Type B pancreatic cell (in vitro differentiated cells): ENCODE measurements at places on chromosomes 13 and 19. TPM values are rescaled to one million over a fixed set of nuclear protein-coding genes. Genes with fewer than 3 reads are reported as not detected.

Gene TMEM145
- total RNA-seq: 0.88 and 3.6 TPM in 2 replicates

Gene LILRB2
- not detected in 2 replicates for total RNA-seq

Gene POSTN
- 75.2 and 295 TPM in 2 replicates for total RNA-seq

Gene APLP1
- 43.3 and 120 TPM in 2 replicates for total RNA-seq

Gene OVOL3
- total RNA-seq: not detected in 2 replicates

Gene ATP4A
- total RNA-seq: 1.3 and 16.8 TPM in 2 replicates

Gene GIPC3
- 0.07 TPM in 1 of 2 replicates, not detected in the other for total RNA-seq

Gene CAPN12
- total RNA-seq: 3.0 and 4.5 TPM in 2 replicates

Gene RAB3A
- total RNA-seq: 6.7 and 8.7 TPM in 2 replicates

Gene C19orf73
- 2.3 and 2.6 TPM in 2 replicates for total RNA-seq

Gene ZNF491
- total RNA-seq: 3.7 and 8.8 TPM in 2 replicates

Gene SEMA6B
- 1.7 and 9.5 TPM in 2 replicates for total RNA-seq

- no peak for DNase-seq
Measured at GRCh38 chr13:41085961-41086585, 24.8 kb downstream of the WBP4 start.

GRCh38 chr13:42066542-42066941 lies 18.1 kb downstream of the DGKH start:
- DNase-seq: no peak

DNA sequence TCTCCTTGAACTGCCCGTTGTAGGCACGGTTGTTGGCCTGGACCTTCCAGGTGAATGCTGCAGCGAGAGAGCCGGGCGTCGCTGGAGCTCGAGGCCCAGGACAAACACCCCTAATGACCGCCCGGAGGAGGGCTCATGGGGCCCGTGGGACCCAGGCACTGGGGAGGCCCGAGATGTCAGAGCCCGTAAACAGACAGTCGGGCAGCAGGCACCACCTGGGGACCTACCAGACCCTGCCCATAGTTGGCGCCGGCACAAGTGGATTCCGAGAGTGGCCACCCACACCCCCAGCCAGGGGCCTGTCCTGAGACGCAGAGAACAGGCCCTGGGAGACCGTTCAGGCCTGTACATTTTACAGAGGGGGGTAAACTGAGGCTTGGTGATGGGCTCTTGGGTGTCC lies 2.4 kb downstream of the ATP8B3 start:
- no peak for DNase-seq

DNA sequence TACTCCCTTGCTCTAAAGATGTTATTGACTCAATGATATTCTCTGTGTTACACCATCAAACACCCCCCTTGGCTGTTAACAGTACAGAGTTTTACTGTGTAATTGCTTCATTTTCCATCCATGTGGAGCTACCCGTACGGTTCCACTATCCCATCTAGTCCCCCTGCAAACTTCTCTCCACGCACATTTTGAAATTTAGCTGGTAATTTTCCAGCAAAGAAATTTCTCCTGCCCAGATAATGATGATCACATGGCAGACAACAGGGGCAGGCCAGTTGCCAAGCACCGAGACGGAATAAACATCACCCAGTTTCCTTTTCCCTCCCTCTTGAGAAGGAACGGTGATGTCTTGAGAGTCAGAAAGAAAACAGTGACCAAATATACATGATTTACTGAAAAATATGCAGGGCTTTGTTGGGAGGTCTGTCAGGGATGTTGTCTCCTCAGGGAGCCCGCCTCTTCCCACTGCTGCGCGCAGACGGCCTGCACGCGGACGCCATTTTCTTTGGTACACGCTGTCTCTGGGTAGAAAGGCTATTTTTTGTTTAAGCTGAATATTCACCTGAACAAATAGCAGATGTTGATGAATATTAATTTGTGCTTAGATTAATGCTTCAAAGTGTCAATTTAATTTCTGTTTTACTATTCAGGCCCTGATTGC lies 109.9 kb downstream of the OLFM4 start:
- DNase-seq: no peak

GRCh38 chr13:53545340-53545941 lies 516.8 kb downstream of the OLFM4 start:
- no peak for DNase-seq

GRCh38 chr19:55083004-55083850 lies 7.6 kb downstream of the EPS8L1 start:
- no peak for DNase-seq

DNA sequence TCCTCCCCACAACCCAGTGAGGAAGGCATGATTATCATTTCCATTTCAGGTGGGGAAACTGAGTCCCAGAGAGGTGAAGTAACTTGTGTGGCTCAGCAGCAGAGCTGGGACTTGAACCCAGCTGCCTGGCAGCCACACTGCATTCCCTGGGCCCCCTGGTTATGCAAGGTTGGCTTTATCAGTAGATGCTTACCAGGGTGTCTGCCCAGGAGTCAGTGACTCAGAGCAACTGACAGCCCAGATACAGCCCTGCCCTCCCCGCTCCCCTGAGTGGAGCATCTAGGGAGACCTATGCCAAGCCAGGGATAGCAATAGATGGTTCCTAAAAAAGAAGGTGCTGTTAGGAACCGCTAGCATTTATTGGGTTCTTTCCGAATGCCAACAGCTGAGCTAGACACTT lies 5.9 kb downstream of the IGLON5 start:
- DNase-seq: no peak

DNA sequence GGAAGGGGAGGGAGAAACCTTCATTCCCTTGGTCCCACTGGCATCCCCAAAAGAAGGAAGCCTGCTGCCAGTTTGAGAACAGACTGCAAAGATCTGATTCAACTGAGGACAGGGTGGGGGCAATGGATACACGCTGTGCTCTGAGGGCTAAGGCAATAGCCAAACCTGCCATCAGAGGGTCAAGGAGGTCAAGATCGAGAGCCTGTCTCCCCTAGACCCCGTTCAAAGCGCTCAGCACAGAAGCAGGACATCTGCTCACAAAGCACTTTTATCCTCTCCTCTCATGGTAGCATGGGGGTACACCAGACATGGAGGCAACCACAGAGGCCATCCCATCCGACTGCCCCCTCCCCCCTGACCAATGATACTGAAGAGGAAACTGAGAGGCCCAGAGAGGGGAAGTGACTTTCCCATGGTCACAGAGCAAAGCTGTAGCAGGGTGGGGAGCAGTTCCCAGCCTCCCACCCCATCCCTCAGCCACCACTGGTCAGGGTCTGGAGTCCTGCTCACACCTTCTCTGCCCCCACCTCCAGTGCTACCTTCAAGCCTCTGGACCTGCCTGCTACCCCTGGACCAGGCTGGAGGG lies 11.1 kb downstream of the POU2F2 start:
- no peak for DNase-seq

DNA sequence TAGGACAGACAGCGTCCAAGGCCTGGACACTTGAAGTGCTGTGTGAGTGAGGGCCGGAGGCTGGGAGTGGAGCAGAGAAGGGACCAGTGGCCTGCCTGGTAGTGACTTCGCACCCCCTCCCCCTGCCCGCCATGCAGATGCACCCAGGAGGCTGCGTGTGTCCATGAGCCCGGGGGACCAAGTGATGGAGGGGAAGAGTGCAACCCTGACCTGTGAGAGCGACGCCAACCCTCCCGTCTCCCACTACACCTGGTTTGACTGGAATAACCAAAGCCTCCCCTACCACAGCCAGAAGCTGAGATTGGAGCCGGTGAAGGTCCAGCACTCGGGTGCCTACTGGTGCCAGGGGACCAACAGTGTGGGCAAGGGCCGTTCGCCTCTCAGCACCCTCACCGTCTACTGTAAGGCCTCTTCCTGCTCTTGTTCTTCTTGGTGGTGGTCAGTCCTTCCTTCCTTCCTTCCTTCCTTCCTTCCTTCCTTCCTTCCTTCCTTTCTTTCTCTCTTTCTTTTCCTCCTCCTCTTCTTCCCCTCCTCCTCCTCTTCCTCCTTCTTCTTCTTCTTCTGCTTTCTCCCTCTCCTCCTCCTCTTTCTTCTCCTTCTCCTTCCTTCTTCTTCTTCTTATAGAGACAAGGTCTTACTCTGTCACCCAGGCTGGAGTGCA lies 6.0 kb upstream of the FFAR1 start:
- DNase-seq: no peak

DNA sequence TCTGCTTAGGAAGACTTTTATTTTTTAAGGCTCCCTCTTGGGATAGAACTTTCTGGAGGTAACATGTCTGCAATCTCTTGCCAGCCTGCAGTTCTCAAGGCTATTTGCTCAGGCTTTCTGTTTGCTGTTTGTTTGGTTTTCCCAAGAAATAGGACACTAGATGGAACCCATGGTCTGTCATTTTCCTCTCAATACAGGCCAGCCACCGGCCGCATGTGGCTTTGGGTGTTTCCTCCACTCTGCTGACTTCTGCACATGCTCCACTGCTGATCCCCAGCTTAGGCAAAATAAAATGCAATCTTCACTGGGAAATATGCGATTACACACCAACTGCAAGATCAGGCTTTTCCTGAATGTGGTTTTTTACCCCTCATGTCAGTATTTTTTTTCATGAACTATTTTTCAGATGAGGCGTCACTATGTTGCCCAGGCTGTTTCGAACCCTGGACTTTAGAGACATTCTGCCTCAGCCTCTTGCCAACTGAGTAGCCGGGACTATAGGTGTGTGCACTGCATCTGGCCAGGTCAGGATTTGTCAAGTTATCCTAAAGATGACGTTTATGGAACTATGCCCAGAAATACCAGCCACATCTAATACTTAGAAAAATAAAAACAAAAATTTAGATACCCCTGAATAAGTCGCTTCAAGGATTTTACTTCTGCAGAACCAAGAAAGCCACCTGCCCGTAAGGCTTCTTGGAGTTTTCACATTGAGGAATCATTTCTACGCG lies 94.3 kb upstream of the PABPC3 start:
- DNase-seq: no peak

GRCh38 chr13:105874814-105875213 lies 660.6 kb downstream of the EFNB2 start:
- DNase-seq: no peak

DNA sequence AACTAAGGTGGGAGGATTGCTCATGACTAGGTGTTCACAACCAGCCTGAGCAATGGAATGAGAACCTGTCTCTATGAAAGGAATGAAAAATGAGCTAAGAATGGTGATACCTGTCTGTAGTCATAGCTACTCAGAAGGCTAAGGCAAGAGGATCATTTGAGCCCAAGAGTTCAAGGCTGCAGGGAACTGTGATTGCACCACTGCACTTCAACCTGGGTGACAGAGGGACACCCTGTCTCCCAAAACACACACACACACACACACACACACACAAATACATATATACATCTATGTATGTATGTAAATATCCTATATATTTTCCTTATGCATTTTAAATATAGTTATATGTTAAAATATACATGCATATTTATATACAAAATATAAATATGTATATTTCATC lies 7.4 kb upstream of the ZNF433 start:
- no peak for DNase-seq

- DNase-seq: no peak
Measured at GRCh38 chr13:101626925-101627555, 174.6 kb downstream of the ITGBL1 start.

DNA sequence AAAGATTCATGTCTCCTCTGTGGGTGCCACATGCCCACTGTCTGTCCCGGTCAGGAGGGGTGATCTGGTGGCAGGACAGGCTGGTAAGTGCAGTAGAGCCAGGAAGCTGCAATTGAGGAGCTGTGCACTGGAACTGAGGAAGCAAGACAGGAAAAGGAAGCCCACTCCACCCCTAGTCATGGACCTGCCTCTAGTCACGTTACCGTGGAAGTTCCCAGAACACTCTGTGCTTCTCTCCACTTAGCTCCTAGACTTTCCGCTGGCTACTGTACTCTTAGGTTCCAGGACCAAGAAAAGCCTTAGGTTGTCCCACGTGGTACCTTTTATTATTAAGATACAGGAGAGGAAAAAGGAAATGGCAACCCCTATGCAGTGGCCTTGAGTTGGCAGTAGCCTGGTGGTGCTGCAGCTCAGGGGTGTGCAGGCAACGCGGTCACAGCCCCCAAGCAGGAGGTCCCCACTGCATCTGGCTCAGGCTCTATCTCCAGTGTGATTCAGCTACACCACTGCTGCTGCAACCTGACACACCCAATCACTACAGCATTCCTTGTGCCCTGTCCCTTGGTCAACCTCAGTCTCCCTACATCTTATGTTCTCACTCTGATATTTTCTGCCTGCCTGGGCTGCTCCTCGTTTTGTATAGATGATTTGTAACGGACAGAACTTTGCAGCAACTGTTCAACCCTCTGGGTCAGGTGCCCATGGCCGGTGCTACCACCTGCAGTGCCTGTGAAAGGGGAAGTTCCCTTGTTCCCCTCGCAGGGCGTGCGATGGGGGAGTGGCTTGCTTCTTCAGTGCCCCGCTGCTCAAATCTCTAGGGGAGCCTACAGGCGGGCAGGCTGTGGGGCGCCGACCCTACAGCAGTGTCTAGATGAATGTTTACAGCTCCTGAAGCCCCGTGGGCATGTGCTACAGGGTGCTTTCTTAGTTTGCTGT lies 24.4 kb upstream of the GPR12 start:
- no peak for DNase-seq

DNA sequence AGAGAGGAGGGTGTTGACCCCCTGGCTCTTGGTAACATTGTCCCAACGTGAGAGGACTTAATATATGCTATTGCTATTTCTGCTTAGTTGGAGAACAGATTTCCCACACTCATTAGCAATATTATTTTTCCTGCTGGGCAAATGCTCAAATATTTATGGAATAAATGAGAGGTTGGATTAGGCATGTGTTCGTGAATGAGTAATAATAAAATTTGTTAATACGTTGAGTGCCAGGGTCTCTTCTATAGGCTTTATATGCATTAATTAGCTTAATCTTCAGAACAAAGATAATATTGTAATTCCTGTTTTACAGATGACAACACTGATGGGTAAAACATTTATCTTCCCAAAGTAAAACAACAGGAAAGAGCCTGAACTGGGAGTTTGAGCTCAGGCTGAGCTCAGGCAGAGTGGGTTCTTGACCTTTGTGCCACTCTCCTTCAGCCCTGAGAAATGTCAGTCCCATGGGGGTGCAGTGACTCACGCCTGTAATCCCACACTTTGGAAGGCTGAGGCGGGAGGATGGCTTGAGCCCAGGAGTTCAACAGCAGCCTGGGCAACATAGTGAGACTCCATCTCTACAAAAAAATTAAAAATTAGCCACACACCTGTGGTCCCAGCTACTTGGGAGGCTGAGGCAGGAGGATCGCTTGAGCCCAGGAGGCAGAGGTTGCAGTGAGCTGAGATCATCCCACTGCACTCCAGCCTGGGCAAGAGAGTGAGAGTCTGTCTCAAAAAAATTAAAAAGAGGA lies 1.2 kb downstream of the ZNF233 start:
- DNase-seq: no peak

GRCh38 chr19:10776900-10777650 lies 58.9 kb downstream of the TMED1 start:
- DNase-seq: no peak

- DNase-seq: peak; percentile 80
Measured at GRCh38 chr13:45047394-45048310, 58.3 kb downstream of the GPALPP1 start.

- no peak for DNase-seq
Measured at GRCh38 chr13:48600374-48601364, 53.1 kb upstream of the CYSLTR2 start.
